Aortic smooth muscle cell (primary cell): ENCODE measurements at places on chromosomes 3 and 15. TPM values are rescaled to one million over a fixed set of nuclear protein-coding genes. Genes with fewer than 3 reads are reported as not detected.

The PCCB gene
- total RNA-seq, result 42.8 and 59.6 TPM in 2 replicates

The GOLGA6L7 gene
- total RNA-seq, result not detected in 2 replicates

The HIGD2B gene
- total RNA-seq, result 0.13 TPM in 1 of 2 replicates, not detected in the other

The SLC12A1 gene
- total RNA-seq, result not detected in 2 replicates

The CACNA1D gene
- 0.13 and 0.44 TPM in 2 replicates for total RNA-seq

The PTH1R gene
- 0.06 and 0.13 TPM in 2 replicates for total RNA-seq

The NMB gene
- 1.7 and 1.8 TPM in 2 replicates for total RNA-seq

The PAQR5 gene
- total RNA-seq, result 2.1 and 36.5 TPM in 2 replicates

The TMOD2 gene
- 8.5 and 8.7 TPM in 2 replicates for total RNA-seq

The PLD1 gene
- total RNA-seq, result 27.5 and 45.2 TPM in 2 replicates

The NR1I2 gene
- under 0.01 and 0.06 TPM in 2 replicates for total RNA-seq

The EIF3J gene
- total RNA-seq, result 34.6 and 37.1 TPM in 2 replicates

The PLA2G4E gene
- total RNA-seq, result not detected in 2 replicates

The CGGBP1 gene
- 40.0 and 46.5 TPM in 2 replicates for total RNA-seq

The PRTG gene
- total RNA-seq, result 0.40 and 0.62 TPM in 2 replicates

The RHOV gene
- total RNA-seq, result 0.06 TPM in 1 of 2 replicates, not detected in the other

The VEPH1 gene
- 43.6 and 62.6 TPM in 2 replicates for total RNA-seq

The PLXNA1 gene
- 37.2 and 39.2 TPM in 2 replicates for total RNA-seq

The NPAP1 gene
- not detected in 2 replicates for total RNA-seq

The VIPR1 gene
- 0.26 and 1.4 TPM in 2 replicates for total RNA-seq

The STRIT1 gene
- not detected in 2 replicates for total RNA-seq

The ASB7 gene
- 12.3 and 13.3 TPM in 2 replicates for total RNA-seq

The CDHR4 gene
- total RNA-seq, result 0.06 TPM in 1 of 2 replicates, not detected in the other

The HRG gene
- total RNA-seq, result not detected in 2 replicates

The CFAP20DC gene
- total RNA-seq, result 1.1 and 1.5 TPM in 2 replicates

The USP50 gene
- 0.31 and 0.40 TPM in 2 replicates for total RNA-seq

The GOLGA8M gene
- total RNA-seq, result 1.1 and 1.3 TPM in 2 replicates

The CCDC39 gene
- under 0.01 and 0.12 TPM in 2 replicates for total RNA-seq

The MEIS2 gene
- total RNA-seq, result 35.4 and 51.0 TPM in 2 replicates

The ATP13A5 gene
- total RNA-seq, result not detected in 2 replicates

The STARD9 gene
- 2.2 and 4.4 TPM in 2 replicates for total RNA-seq

The GPR15 gene
- not detected in 2 replicates for total RNA-seq

The PDIA5 gene
- total RNA-seq, result 96.0 and 155 TPM in 2 replicates

The SATB1 gene
- total RNA-seq, result 32.4 and 32.6 TPM in 2 replicates

The DNASE1L3 gene
- total RNA-seq, result not detected in 2 replicates

The XCR1 gene
- total RNA-seq, result not detected in 2 replicates

The BUB1B gene
- 13.2 and 21.9 TPM in 2 replicates for total RNA-seq

The FRMD4B gene
- 12.7 and 18.0 TPM in 2 replicates for total RNA-seq

The EOMES gene
- under 0.01 and 0.06 TPM in 2 replicates for total RNA-seq

The VGLL3 gene
- total RNA-seq, result 14.5 and 17.8 TPM in 2 replicates

The SLC41A3 gene
- total RNA-seq, result 54.2 and 69.2 TPM in 2 replicates

The GOLGA6B gene
- not detected in 2 replicates for total RNA-seq

The ENTPD3 gene
- total RNA-seq, result 0.26 and 0.31 TPM in 2 replicates

The SENP8 gene
- 2.0 and 2.6 TPM in 2 replicates for total RNA-seq

The GRK7 gene
- not detected in 2 replicates for total RNA-seq

The RTP4 gene
- total RNA-seq, result 0.79 and 0.99 TPM in 2 replicates

The DBR1 gene
- 14.9 and 17.7 TPM in 2 replicates for total RNA-seq

The CTXN2 gene
- not detected in 2 replicates for total RNA-seq

The CYP1A2 gene
- total RNA-seq, result not detected in 2 replicates

The MNS1 gene
- 3.5 and 4.0 TPM in 2 replicates for total RNA-seq

The SLC51A gene
- not detected in 2 replicates for total RNA-seq
